ENCODE measurements at places on chromosomes 5 and 9.

DNA sequence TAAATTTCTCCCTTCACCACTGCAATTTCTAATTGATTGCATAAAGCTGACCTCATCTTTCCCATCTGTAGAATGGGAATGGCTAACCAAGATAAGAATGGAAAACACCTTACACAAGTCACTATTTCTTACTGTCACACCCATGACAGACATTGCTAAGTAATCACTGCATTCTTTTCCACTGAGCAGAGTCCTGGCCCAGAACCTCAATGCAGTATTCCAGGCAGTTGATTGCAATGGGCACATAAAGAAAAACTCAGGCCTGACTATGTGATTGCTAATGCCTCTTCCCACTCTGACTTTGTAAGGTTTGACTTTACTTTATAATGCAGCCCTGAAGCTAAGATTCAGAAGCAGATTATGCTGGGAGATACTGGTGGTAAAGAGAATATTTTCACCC lies 29.3 kb downstream of the TRIM32 start:
- no peak for DNase-seq

GRCh38 chr5:74201334-74202081 lies 439.0 kb downstream of the ENC1 start:
- DNase-seq: peak; percentile 25

DNA sequence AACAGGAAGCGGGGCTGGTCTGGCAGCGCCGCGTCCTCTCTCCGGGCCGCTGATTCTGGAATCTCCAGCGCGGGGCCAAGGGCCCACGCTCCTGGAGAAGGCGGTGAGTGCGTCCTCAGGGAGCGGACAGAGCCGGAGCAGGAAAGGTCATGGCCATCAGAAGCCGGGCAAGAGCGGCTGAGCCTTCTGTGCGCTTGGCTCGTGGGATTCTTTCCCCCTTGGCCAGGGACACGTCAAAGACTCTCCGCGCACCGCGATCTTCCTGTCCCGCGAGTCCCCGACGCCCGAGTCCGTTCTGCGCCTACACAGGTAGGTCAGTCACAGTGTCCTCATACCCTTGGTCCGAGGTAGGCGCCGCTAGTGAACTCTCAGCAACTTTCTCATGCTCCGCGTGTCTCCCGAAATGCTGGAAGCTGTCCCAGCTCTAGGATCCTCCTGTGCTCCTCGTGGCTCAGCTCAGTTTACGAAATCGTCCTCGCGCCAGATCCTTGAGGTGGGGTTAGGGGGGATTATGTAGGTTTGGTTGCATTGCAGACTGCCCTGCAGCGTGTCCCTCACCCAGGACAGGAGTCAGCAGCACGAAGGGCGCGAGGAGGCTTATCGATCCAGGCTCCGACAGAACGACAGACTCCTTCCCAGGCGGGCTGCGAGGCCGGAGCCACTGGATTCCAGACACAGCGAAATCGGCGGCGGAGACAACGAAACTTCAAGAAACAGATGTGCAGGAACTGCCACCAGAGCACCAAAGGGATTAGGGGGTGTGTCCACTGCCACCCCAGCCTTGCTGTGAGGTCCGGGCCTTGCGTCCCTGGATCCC lies 8.7 kb downstream of the LHX6 start:
- peak; percentile 37 for DNase-seq

- no peak for DNase-seq
These were observed 122.4 kb upstream of the MSX2 start for GRCh38 chr5:174601946-174602345.

DNA sequence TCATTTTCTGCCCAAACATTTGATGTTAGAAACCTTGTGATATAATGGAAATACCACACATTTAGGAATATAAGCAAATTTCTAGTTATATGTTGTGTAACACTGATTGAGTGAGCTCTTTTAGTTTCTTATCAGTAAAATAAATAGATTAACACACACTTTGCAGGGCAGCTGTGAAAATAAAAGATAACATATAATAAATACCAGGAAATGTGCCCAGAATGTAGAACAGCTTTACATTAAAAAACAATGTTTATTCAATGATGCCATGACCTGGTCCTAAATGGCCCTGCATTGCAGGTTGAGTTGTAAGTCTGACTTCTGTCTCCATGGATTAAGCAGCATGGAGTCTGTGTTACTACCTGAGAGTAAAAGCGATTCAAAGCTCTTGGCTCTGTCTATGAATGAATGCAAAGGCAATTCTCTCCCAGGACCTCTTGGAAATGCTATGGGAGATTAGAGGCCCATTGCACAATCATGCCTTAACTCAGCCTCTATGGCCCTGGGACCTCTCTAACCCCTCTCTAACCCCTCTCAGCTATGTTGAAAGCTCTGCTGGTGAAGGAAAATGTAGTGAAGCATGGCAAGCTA lies 296.0 kb upstream of the ACTBL2 start:
- DNase-seq: no peak

Data from GM13976 (cell line).